ENCODE measurements at places on chromosomes 1 and 21.

GRCh38 chr1:159141584-159142390 lies 29.6 kb upstream of the CADM3 start:
- DNase-seq, result no peak

DNA sequence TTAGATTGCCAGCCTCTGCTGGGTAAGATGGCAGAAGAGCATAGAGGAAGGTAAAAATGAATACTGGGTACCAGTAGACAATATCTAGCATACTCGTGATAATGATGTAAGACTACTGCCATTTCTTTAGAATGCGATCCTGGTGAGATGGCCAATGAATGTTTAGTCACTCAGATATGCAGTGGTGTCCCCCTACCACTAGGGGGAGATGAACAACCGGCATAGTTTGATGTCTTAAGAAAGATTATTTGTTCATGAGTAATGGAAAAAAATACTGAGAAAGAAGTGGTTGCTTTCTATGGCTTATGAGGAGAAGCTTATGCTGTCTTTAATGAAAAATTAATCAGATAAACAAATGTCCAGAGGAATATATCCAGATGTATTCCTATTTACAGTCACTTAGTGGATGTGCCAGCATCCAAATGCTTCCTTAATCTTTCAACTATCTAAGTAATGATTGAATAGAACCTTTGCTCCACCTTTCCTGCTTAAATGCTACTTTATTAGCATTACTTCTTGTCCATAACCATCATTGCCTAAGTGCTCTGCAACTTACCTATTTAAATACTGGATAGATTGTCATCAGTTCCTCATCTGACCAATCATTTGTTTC lies 256.6 kb downstream of the ST6GALNAC3 start:
- DNase-seq, result peak; percentile 56

- DNase-seq, result no peak
These were observed 58.5 kb downstream of the LDLRAD2 start for GRCh38 chr1:21870611-21871010.

DNA sequence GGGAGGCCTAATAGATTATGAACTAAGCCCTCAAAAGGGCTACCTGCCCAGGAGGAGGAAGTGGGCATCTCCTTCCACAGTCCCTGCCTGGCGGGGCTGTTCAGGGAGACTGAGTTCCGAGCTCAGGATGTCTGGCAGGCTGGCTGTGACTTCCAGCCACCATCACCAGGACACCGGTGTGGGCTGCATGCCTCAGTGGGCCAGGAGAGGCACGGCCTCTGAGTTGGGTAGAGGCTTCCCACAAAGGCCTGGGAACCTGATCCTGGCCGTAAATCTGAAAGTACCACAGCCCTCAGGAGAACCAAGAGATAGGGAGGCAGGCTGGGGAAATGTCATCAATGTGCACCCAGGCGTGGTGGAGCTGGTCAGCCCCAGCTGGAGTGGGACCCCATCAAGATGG lies 29.1 kb downstream of the NTPCR start:
- no peak for DNase-seq

DNA sequence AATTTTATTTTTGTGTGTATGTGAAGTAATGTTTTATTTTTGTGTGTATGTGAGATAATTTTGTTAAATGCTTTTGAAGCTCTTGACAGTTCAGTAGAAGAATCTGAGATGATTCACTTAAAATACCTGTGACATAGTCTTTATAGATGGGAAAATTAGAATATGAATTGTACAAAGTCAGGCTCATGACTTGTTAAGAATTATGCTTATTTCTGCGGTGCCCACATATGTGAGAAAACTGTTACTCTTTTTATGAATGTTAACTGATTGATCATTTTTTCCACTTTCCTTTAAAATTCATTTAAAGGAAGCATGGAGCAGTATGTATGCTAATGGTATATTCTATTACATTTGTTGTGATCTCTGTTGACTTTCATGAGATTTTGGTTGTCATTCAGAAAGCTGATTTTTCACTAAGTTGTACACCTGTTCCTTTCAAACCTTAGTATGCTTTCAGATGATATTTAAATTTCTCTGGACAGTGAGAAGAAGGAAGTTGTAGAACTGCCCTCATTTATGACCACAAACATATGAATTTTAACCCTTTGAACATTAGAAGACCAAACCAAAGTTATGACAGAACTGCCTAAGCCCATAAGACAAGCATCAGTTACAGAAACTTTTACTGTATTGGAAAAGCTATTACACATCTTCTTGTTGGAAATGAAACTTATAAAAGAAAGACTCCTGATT lies 110.1 kb downstream of the POU2F1 start:
- DNase-seq, result no peak

- no peak for DNase-seq
These were observed 69.1 kb downstream of the HSF2BP start for GRCh38 chr21:43590194-43590593.

DNA sequence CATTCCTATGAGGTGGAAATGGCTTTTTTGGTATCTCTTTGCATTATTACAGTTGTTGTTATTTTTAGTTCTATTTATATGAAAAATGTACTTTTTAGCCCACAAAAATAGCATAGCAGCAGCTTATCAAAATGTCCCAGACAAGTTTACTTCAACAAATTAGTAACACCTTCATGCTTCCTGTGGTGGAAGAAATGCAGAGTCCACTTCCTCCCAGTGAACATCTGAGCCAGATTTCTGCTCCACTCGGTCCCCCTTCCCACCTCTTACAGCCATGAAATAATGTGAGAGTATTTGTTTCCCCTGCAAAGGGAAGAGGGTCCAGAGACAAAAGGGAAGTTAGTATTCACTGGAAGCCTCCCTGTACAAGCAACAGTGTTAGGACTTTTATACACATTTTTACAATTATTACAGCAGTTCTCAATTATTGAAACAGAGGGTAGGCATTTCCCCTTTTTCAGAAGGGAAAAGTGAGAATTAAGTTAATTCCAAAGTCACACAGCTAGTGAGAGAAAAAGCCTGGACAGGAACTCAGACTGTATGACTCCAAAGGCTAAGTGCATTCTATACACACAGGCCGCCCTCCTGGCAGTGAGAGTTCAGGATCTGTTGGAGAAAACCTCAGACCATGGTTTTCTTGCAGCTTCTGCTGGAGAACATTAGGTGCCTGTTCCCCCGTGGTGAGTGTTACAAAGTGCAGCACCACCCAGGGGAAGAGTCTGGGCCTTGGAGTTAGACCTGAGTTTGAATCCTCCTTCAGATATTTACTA lies 126.5 kb downstream of the PBX1 start:
- no peak for DNase-seq

GRCh38 chr1:70812442-70813109 lies 235.0 kb downstream of the PTGER3 start:
- no peak for DNase-seq

GRCh38 chr1:67148516-67149178 lies 13.9 kb upstream of the C1orf141 start:
- no peak for DNase-seq

DNA sequence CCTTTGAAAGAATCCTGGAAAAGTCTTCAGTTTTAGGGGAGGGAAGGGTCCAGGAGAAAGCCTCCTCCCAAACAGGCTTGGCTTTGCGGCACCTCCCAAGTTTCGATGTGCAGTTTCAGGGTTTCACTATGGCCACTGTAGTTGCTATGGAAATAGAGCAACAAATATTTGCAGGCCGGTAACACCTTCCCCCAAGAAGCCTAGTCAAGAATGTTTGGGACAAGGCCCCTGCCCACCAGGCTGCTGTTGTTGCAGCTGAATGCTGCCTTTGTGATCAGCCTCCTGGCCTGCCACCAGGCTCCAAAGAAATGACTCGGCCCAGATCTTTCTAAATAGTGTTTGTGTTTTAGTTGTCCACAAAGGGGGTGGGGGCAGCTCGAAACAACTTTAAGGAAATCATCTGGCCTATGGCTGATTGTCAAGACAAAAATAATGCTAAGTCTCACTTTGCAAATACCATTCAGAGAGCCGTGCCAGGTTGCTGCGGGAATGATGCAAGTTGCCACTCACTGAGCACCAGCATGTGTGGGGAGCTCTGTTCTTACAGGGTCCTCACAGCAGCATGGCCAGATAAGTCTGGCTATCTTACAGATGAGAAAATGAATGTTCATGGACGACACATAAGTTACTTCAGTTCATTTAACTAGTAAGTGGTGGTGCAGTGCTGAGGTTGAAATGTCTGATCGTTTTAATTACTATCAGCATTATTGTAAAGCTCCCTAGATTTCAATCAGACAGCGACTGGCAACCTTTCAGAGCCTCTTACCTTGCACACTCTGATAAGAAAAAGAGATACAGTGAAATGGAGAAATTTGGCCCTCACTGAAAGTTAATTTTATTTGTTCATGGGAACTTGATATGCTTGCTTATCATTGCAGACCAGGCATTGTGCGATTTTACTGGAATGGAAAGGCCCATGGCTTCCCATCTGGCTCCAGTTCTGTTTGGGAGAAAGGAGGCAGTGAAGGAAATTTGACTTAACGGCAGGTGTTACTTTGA lies 91.2 kb upstream of the JUN start:
- DNase-seq, result no peak

DNA sequence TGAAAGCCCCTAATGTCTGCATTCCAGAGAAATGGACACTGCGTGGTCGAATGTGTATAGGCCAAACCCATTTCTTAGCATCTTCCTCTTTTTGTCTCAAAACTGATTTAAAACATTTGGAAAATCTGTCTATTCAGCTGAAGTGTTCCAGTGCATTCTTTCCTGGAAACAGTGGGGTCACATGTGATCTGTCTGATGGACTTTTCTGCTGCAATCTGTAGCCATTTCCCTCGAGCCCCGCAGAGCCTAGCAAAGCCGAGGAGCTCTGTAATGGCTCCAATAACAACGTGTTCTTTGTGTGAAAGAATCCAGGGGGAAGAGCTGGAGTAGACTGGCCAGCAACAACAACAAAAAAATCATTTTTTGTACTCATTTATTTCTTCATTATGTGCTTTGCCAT lies 329.3 kb downstream of the BARHL2 start:
- DNase-seq, result no peak

DNA sequence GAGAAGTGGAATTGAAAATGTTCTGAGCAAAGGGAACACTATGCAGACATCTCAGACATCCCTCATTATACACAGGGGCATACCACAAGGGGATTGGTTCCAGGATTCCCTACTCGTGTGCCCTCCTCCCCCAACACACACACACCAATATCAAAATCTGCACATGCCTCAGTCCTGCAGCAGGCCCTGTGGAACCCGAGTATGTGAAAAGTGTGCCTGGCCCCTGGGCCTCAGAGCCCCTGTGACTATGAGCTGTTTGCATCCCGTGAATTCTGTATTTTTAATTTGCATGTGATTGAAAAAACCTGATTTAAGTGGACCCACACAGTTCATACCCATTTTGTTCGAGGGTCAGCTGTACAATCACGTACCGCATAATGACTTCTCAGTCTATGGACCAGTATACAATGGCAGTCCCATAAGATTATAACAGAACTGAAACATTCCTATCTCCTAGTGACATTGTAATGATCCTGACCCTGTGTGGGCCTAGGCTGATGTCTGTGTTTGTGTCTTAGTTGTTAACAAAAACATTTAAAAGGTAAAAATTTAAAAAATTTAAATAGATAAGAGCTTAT lies 11.3 kb downstream of the POU2F1 start:
- no peak for DNase-seq

- no peak for DNase-seq
These were observed 38.6 kb downstream of the BMP8A start for GRCh38 chr1:39529901-39530535.

- DNase-seq, result no peak
These were observed 138.6 kb downstream of the LMX1A start for GRCh38 chr1:165217958-165218357.

GRCh38 chr1:162400790-162401355 lies 11.1 kb downstream of the SH2D1B start:
- no peak for DNase-seq

DNA sequence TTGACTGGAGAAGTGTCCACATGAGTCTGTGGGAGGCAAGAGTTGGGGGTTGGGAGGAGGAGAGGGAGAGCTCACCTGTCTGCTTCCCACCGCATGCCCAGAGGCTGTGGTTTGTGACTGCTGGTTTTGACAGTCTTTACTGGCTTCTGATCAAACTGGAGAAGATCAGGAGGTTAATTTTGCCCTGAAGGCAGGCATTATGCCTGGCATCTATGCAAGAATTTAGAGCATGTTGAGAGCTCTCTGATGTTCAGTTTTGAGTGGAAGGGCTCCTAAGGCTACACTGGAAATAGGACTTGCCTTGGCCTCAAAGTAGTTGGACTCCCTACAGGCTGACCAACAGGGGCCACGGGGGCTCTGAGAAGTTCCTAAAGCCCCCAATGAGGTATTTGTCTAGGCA lies 101.6 kb downstream of the TLR5 start:
- DNase-seq, result no peak

DNA sequence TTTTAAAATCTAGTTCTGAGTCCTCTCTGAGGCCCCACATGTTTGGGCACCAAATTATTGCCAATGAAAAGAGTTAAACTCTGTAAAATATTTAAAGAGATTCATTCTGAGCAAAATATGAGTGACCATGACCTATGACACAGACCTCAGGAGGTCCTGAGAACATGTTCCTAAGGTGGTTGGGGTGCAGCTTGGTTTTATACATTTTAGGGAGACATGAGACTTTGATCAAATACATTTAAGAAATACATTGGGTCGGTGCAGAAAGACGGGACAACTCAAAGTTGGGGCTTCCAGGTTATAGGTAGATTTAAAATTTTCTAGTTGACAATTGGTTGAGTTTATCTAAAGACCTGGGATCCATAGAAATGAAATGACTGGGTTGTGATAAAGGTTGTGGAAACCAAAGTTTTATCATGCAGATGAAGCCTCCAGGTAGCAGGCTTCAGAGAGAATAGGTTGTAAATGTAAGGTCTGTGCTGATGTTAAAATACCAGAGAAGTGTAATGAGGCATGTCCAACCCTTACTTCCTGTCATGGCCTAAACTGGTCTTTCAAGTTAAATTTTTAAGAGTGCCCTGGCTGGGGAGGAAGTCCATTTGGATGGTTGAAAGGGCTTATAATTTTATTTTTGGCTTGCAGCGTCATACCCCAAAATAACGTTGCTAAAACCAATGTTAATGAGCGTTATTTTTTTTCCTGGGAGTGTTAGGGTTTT lies 274.9 kb downstream of the NUF2 start:
- no peak for DNase-seq
